HAP-1 (cell line): ENCODE measurements at places on chromosomes 12 and 14.
A peak's percentile ranks its signal among the peaks of the same experiment; 100 is the strongest.

GRCh38 chr12:50162230-50162629 lies 4.9 kb downstream of the CERS5 start:
- no peak for DNase-seq

- no peak for DNase-seq
Observed at GRCh38 chr12:89892436-89892835, 183.8 kb upstream of the ATP2B1 start.

DNA sequence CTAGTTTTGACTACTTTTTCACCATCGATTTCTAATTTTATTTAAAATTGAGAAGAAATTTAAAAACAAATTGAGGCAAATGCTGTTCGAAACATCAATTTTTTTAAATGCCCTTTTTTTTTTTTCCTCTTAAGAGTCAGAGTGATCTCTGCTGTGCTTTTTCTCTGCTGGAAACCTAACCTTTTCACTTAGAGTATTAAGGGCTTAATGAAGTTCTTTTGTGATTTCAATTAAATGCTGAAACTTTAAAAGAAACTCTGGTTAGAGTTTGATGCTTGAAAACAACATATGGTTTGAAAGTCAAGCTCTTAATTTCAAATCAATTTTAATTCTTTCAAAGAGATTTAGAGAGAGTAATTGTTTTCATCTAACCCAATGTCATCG lies 171.8 kb downstream of the TMTC2 start:
- peak; percentile 32 for DNase-seq

GRCh38 chr14:68762953-68763764 lies 29.7 kb downstream of the ZFP36L1 start:
- DNase-seq = no peak

DNA sequence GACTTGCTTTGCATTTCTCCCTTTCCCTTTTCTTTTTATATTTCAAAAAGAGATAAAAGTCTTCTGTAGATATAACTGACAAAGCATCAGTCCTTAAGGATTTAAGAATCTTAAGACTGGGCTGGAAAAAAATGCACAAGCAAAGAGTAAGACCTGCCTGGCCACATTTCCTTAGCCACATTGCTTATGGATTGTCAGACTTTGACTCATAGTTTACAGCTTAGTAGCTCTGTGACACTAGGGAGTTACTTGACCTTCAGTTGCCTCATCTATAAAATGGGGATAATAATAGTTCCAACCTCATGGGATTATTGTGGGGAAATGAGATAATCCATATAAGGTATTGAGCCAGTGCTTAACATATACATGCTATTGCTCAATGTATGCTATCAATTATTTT lies 66.4 kb upstream of the STK38L start:
- no peak for DNase-seq

- no peak for DNase-seq
Observed at GRCh38 chr14:21476523-21476924, 235 bp downstream of the RAB2B start.

DNA sequence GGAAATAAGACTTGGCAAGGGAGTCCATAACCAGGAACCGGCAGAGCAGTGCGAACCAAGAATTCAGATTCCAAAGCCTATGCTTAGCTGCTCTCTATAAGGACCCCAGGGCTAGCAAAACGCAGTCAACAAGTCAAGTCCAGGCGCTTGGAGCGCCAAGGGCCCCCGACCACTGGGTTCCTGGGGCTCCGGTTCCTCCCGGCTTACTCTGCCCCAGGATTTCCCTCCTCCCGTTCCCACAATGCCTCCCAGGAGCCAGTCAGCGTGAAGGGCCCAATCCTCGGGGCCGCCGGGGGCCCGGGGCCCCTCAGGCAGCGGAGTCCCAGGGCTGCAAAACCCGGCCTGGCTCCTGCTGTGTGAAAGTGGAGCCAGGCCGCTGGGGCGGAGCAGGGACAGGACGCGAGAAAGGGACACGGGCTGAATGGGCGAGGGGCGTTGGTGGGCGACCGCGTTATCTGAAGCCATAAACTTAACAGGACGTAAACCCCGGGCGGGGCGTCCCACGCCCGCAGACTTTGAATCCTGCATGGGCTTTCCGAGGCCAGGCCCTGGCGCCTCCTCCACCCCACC lies 1.5 kb downstream of the KRT8 start:
- peak; percentile 91 for DNase-seq

- DNase-seq = no peak
Observed at GRCh38 chr12:19243551-19243950, 114.0 kb downstream of the PLEKHA5 start.
